ENCODE measurements at places on chromosomes 11 and 22.

- DNase-seq: no peak
Observed at GRCh38 chr11:108851781-108852180, 186.9 kb downstream of the DDX10 start.

DNA sequence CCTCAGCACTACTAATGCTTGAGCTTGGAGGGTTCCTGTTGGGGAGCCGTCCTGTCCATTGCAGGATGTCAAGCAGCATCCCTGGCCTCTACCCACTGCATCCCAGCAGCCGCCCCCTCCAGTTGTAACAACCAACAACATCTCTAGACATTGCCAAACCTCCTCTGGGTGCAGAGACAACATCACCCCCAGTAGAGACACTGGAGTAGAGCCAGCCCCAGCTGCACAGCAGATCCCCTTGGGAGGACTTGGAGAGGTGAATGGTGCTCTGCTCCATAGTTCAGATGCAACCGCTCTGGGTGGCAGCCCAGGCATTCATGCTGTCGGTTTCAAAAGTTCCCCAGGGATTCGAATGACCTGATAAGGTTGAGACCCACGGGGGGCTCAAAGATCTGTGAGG lies 259.0 kb downstream of the MN1 start:
- DNase-seq: no peak

GRCh38 chr11:83921447-83922192 lies 635.5 kb upstream of the CCDC90B start:
- DNase-seq: no peak

- DNase-seq: peak; percentile 79
Observed at GRCh38 chr11:11416917-11417316, 63.9 kb upstream of the CSNK2A3 start.

DNA sequence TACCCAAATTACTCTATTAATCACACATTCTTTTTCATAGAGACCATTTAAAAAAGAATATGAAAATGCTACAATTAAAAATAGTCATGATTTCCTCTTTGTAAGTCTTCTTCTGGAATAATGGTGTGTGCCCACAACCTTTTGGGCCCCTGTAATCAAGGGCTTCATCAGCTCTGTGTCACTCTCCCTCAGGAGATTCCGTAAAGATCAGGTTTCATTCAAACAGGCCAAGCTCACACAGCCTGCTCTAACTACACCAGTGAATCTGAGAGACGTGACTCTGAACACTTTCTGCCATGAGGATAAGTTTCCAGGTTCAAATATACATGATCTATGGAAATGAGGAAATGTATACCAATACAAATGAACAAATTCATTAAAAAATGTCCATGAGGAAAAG lies 9.5 kb downstream of the DRICH1 start:
- DNase-seq: no peak

All from fibroblast of mammary gland (primary cell).